PC-3 (cell line): ENCODE measurements at places on chromosomes 16 and 17.

- no peaks in the 10 kb centered on the region for H3K27me3 ChIP-seq
- no peak overlapping the region for H3K4me3 ChIP-seq
Measured at GRCh38 chr17:72603420-72604242, 482.8 kb downstream of the SOX9 start.

DNA sequence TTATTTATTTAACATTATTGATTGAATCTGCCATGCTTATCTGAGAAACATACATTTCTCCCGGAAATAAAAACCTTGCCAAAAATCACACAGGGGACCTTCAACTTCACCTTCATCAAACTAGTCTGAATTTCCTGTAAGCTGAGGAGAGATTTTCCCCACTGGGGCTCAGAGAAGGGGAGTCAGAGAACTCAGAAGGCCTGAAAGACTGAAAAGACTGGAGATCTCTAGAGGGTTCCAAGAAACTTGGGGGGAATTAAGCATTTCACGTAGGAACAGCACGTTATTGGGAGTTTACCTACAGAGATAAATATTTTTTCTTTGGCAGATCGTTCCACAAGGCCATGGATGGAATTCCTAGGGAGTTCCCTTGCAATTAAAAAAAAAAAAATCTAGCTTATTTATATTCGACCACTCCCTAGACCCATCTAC lies 528 bp upstream of the NOL11 start:
- peak overlapping the region; percentile 93 for H3K4me3 ChIP-seq
- peaks cover 23% of the 10 kb centered on the region for H3K36me3 ChIP-seq
- no peak for DNase-seq
- H3K4me1 ChIP-seq: peaks cover 22% of the 10 kb centered on the region

DNA sequence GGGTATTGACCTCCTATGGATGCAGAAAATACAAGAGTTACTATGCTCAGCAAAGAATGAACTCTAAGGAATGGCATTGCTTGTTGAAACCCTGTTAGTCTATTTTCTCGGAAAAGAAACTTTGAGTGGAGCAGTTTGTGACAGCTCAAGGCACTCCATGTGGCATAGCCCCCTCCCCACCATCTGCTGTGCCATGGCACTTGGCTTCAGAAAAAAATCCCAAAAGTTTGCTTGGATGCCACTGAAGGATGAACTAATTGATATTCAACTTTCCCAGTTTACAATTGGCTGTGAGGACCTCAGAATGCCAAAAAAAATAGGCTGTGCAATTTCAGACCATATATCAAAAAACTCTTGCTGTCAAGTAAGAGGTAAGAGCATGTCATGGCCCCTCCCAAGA lies 1.8 kb downstream of the KRT31 start:
- no peak for DNase-seq
- no peak overlapping the region for H3K27ac ChIP-seq
- H3K4me1 ChIP-seq: peaks cover 14% of the 10 kb centered on the region; the same call in 1 of the 2 replicates
- H3K4me3 ChIP-seq: no peak overlapping the region
- no peaks in the 10 kb centered on the region for H3K27me3 ChIP-seq

GRCh38 chr17:78831688-78832540 lies 8.7 kb downstream of the USP36 start:
- H3K4me3 ChIP-seq: no peak overlapping the region
- peaks cover 83% of the 10 kb centered on the region for H3K36me3 ChIP-seq
- H3K4me1 ChIP-seq: no peaks in the 10 kb centered on the region
- no peaks in the 10 kb centered on the region for H3K27me3 ChIP-seq
- no peak for DNase-seq

GRCh38 chr17:18167421-18167820 lies 16.2 kb upstream of the ALKBH5 start:
- no peaks in the 10 kb centered on the region for H3K4me1 ChIP-seq
- no peak overlapping the region for H3K27ac ChIP-seq
- no peak overlapping the region for H3K4me3 ChIP-seq
- no peaks in the 10 kb centered on the region for H3K36me3 ChIP-seq

DNA sequence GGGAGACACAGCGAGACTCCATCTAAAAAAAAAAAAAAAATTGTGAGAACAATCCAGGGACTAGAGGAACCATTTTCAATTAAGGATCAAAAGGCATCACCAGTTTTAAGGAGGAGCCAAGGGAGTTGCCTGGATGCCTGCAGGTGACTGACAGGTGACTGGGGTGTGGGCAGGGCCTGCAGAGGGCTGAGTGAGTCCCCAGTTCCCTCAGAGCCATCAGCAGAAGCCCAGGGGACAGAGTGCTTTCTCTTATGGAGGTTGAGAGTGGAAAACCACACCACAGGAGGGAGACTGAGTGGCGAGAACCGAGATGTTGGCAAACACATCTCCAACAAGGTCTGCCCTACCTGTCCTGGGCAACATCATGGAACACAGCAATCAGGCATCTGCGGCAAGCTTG lies 27.1 kb upstream of the CREBBP start:
- no peaks in the 10 kb centered on the region for H3K27me3 ChIP-seq
- H3K4me1 ChIP-seq: no peaks in the 10 kb centered on the region
- H3K27ac ChIP-seq: no peak overlapping the region
- H3K36me3 ChIP-seq: no peaks in the 10 kb centered on the region

DNA sequence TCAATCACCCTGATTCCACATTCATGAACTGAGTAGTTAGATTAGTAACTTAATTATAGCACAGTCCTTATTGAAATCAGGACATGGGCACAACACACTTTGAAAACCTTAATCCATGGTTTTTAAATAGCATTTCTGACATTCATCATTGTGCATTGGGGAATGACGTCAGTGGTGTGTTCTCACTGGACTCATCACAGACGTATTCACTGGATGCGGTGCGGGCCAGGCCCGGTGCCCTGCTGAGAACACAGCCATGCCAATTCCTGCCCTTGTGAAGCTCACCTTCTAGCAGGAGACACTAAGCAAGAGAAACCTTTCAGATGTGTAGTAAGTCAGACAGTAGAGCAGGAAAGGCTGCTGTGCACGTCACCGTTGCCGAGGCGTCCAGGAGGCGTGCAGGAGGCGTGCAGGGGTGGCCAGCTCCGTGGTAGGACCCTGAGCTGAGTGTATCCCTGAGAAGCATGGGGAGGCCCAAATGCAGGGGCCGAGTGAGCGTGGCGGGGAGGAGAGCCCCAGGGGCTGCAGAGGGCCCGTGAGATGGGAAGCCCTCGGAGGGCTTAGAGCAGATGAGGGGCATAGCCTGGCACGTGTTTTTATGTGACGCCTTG lies 12.9 kb downstream of the BANP start:
- no peak overlapping the region for H3K27ac ChIP-seq
- DNase-seq: no peak
- H3K27me3 ChIP-seq: no peaks in the 10 kb centered on the region
- H3K4me3 ChIP-seq: no peak overlapping the region
- H3K36me3 ChIP-seq: no peaks in the 10 kb centered on the region
- peaks cover 11% of the 10 kb centered on the region; the same call in 1 of the 2 replicates for H3K4me1 ChIP-seq
